NCI-H1436 (cell line): ENCODE measurements at places on chromosomes 2 and 18.

DNA sequence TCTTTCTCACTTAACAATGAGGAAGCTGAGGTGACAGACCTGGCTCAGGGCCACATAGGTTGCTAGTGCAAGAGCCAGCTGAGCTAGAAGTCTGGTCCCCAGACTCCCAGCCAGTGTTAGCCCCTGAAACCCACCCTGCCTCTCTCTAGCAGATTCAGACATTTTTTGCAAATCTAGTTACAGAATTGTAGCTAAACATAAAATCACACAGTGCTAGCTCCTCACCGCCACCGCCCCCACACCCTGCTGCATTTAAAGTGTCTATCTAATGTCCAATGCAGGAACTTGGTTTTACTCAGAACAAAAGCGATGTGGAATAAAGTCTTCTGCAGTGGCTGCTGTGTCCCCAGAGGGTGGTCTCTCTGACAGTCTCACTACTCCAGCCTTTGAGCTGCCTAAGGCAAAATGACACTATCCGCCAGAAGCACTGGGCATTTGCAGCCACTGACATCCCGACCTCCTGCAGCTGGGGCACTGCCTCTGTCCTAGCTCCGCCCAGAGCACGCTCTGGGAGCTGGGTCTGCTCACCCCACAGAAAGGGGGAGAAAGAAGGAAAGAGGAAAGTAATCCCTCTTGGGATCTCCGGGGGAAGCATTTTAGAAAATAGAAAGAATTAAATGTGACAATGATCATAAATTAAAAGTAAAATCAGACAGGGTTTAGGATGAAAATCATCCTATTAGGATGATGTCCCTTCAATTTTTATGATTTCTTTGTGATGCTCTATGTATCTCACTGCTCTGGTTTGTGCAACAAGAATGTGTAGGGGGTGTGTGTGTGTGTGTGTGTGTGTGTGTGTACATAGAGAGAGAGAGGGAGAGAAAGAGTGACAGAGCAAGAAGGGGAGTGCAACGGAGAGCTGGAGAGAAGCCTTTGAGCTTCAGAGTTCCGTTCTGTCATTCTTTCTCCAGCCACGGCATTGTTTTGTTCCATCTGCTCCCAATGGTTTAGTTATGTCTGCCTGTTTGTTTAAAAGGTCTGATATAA is 50.5 kb upstream of the ST8SIA3 start:
- no peak for DNase-seq

DNA sequence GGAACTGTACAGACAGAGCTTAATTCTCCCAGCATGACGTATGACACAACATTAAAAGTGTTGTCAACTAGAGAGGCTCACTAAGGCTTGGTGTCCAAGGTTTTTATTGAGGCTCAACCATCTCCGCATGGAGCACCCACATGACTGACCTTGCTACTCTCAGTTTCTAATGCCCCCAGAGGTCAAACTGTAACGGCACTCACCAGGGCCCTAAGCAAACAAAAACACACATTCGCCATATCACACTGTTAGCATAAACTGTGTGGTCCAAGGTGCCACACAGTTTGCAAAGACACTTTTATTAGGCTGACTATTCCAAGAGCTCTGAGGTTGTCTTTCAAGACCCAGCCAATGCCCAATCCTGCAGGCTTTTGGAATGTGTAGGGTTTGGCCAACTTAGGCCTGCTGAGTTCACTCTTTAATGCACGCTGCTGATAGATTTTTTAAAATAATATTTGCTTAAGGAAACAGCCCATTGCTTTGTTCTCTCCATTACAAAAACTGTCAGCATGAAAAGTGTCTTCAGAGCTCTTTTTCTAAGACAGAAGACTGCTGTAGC is 114.9 kb downstream of the DSC3 start:
- no peak for DNase-seq

- DNase-seq: no peak
These were observed 119.5 kb downstream of the ASXL3 start for GRCh38 chr18:33697498-33697897.

- no peak for DNase-seq
These were observed 62.6 kb downstream of the TRAPPC8 start for GRCh38 chr18:31880186-31880898.

GRCh38 chr2:36468463-36469105 is 113.0 kb downstream of the CRIM1 start:
- DNase-seq: no peak

GRCh38 chr2:43887176-43887575 is 48.4 kb downstream of the ABCG8 start:
- no peak for DNase-seq

DNA sequence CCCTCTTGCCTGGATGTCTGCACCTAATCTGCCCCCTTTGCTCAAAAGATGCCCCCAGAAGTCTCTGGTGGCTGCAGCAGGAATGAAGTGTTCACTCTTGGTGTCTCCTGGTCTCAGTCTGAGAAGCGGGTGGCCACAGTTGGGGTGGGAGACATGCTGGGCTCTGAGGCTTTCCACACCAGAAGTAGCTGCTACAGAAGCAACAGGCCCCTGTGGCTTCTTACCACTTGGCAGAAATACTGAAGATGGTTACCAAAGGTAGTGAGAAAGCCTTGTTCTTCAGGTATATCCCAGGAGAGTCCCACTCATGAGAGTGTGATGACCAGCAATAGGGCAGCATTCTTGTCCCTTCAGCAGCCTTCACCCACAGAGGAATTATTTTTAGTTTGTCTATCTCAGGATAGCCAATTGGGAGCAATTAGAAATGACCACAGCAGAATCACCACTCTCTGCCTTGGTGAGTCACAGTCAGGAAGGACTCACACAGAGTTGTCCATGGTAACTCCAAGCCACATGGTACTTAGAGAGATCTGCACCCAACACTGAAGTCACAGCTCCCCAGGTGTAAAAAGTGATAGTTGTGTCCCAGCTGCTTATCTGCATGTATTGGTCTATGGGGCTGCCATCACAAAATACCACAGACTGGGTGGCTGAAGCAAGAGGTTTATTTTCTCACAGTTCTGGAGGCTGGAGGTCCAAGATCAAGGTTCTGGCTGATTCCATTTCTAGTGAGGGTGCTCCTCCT is 169.8 kb upstream of the ID2 start:
- no peak for DNase-seq

GRCh38 chr2:230225486-230225885 is at the start of gene SP140:
SP140 (plus strand) TSS chr2:230225736; CDS start chr2:230225845, 109 bp downstream.
- no peak for DNase-seq

DNA sequence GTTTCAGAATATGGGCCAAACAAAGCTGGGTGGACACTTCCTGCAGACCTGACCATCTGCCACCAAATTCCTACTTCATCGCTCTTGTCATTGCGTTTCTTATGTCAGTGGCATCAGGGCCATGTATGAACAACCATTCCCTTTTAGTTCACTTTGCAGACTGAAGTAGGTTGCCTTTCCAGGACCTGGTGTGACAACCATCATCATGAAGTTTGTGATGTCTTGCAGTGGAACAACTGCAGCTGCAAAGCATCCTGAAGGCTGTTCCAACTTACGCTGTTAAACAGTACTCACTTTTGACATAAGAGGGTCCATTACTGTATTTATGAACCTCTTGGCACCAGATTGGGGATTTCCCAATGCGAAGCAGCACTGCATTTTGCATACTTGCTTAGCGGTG is 511.6 kb downstream of the ARHGAP15 start:
- no peak for DNase-seq

GRCh38 chr18:8290435-8290834 is 318.8 kb upstream of the RAB12 start:
- DNase-seq: no peak

DNA sequence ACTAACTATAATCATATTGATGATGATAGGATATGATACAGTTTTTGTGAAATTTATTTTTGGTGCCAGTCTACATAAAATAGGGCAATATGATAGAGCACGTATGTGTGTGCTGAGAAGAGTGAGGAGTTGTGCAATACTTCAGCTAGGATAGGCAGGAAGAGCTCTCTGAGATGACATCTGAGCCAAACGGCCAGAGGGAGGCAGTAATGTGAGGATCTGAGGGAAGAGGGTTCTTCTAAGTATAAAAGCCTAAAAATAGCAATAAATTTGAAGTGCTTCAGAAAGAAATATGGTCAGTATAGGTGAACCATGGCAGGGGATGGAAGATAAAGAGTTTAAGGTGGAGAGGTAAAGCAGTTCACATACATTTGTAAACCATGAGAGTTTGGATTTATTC is 102.5 kb downstream of the OLA1 start:
- DNase-seq: no peak

DNA sequence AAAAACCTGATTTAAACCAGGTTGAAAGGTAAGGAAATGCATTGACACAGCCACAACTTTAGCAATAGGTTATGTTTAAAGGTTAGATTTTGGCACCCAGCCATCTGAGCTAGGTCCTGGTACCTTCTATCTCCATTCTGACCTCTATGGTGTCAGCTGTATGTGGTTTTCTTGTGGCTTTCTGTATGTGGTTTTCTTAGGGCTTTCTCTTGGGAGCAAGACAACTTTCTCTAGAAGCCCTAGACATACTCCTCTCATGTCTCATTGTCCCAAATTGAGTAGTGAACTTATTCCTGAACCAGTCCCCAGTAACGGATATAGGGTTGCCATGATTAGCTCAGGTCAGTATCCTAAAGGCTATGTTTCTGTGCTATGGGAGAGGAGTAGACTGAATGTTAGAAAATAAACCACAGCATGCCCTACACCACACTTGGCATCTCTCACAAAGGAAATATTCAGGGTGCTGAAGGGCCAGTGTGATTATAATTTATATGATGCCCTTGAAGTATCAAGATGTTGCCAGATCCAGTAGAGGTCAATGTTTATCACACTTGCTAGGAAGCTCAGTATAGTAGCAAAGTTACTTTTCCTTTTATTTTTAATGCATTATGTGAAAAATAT is 176.1 kb downstream of the CAPN13 start:
- DNase-seq: no peak

- DNase-seq: no peak
These were observed 30.1 kb upstream of the AGPS start for GRCh38 chr2:177362499-177362898.

- no peak for DNase-seq
These were observed 55.2 kb downstream of the ZEB2 start for GRCh38 chr2:144464730-144465129.

GRCh38 chr2:127079358-127079920 is 27.5 kb downstream of the BIN1 start:
- DNase-seq: no peak

- DNase-seq: no peak
These were observed 228.6 kb upstream of the CHST9 start for GRCh38 chr18:27413495-27414401.
